Naive thymus-derived CD4-positive, alpha-beta T cell (primary cell): ENCODE measurements at places on chromosomes 3 and 15. TPM values are rescaled to one million over a fixed set of nuclear protein-coding genes. Genes with fewer than 3 reads are reported as not detected.

DNA sequence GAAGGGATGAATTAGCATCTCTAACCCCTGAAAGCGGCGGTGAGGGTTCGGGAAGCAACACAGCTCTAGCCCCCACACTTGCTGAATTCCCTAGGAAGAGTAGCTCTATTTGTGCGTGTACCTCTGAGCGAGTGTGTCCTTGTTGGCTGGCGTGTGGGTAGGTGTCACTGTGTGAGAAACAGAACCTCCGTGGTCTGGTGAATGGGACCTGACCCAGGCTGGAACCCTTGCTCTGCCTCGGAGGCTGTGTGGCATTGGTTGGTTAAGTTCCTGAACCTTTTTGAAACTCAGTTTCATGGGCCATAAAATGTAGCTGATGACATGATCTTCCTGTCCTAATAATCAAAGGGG lies 414 bp upstream of the TMEM115 start:
- H3K27ac ChIP-seq: peak overlapping the region; percentile 93
- peaks cover 34% of the 10 kb centered on the region for H3K4me1 ChIP-seq
- DNase-seq: no peak
- H3K4me3 ChIP-seq: peak overlapping the region; percentile 88
- H3K27me3 ChIP-seq: no peaks in the 10 kb centered on the region

DNA sequence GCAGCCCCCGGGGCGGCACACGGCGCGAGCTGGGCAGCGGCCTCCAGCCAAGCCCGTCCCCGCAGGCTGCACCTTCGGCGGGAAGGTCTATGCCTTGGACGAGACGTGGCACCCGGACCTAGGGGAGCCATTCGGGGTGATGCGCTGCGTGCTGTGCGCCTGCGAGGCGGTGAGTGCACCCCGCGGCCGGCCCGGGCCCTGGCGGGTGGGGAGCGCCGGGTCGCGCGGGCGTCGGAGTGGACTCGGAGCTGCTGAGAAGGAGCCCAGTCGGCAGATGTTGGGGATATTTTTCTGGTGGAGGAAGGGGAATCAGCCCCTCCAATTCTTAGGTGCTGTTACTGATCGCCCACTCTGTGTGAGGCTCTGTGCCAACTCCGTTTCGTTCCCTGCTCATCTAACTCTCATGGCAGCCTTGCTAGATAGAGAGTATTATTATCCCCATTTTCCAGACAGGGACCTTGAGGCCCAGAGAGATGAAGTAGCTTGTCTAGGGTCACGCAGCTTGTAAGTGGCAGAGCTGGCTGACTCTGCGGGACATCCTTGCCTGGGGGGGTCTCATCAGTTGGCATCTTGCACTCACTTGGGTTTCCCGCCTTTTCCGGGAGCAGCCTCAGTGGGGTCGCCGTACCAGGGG lies 890 bp downstream of the CHRD start:
- H3K27ac ChIP-seq: no peak overlapping the region
- H3K36me3 ChIP-seq: no peaks in the 10 kb centered on the region
- H3K4me3 ChIP-seq: peak overlapping the region; percentile 36
- peaks cover 9% of the 10 kb centered on the region for H3K27me3 ChIP-seq

GRCh38 chr3:137332297-137332696 lies 374.5 kb downstream of the IL20RB start:
- no peak overlapping the region for H3K4me3 ChIP-seq
- H3K27me3 ChIP-seq: no peaks in the 10 kb centered on the region
- H3K4me1 ChIP-seq: no peaks in the 10 kb centered on the region
- no peak for DNase-seq

DNA sequence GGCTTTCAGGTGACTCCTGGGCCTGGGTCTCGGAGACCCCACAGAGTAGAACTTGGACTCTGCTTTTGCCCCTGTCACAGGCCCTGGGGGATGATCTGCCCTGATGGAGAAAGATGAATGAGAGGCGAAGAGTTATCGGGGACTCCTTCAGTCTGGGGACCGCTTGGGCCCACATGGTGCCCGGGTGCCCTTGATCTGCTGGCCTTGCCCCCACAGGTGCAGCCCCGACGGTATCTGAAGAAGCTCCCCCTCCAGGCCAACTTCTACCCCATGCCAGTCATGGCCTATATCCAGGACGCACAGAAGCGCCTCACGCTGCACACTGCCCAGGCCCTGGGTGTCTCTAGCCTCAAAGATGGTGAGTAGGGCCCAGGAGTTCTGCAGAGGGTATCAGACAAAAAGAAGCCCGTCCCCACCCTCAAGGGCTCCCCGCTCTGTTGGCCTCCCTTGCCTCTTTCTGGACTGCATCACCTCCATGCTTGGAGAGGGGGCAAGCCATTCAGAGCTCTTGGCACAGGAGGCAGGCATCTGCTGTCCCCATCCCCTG lies 10.4 kb downstream of the MAN2A2 start:
- H3K27ac ChIP-seq: no peak overlapping the region
- H3K4me1 ChIP-seq: no peaks in the 10 kb centered on the region
- peaks cover 7% of the 10 kb centered on the region for H3K36me3 ChIP-seq
- no peaks in the 10 kb centered on the region for H3K27me3 ChIP-seq
- no peak for DNase-seq
- H3K4me3 ChIP-seq: no peak overlapping the region

GRCh38 chr3:37779289-37780152 lies 82.2 kb upstream of the CTDSPL start:
- no peaks in the 10 kb centered on the region for H3K4me1 ChIP-seq
- H3K27me3 ChIP-seq: no peaks in the 10 kb centered on the region
- no peak overlapping the region for H3K4me3 ChIP-seq

DNA sequence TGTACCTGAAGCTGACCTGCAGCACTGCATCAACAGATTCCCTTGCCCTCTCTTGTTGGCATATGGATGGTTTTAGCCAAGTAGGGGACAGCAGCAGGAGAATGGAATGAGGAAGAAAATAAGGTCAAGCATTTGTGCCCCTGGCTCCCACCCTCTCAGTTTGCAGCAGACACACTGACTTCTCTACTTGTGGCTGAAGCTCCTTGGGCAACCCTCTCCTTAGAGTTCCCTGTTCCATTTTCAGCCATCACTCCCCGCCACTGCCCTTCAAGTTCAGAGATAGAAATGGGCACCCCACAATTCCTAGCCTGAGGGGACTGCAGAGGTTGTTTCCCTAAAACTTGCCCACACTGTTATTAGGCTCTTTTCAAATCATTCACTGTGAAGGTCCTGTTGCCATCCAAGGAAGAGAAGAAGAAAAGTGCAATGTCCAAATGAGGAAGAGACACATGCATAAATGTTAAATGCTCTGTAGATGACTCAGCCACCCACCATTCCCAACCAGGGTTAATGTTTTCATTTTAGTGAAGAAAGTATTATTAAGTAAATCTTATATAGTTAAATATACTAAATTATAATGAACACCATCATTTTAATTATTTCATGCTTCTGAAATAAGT lies 295.9 kb upstream of the UBE2E2 start:
- H3K27me3 ChIP-seq: no peaks in the 10 kb centered on the region
- H3K36me3 ChIP-seq: no peaks in the 10 kb centered on the region
- no peak overlapping the region for H3K4me3 ChIP-seq
- H3K4me1 ChIP-seq: no peaks in the 10 kb centered on the region
- DNase-seq: no peak

DNA sequence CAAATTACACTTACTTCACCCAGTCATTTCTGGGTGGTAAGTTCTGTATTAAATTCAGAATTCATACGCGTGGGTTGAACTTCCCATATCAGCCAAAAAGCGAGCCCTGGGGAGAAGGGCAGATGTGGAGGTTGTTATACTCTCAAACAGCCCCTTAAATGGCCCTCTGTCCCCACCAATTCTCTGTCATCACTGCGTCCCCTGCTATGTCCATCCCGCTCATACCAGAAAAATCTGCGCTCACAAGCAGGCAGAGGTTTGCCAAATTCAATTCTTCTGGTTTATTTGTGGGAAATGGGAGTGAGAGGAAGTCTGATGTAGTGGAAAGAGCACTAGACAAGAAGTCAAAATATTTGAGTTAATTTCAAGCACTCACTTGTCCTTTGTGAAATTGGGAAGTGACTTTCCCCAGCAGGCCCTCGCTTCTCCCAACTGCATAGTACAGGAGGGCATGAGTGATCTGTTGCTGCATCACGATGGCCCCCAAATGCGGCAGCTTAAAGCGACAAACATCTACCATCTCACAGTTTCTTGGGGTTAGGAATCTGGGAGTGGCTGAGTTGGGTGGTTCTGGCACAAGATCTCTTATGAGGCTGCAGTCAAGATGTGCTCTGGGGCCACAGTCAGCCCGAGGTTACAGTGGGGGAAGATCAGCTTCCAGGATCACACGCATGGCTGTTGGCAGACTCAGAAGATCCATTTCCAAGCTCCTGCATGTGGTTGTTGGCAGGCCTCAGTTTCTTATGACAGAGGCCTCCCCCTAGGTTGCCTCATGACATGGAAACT lies 67.7 kb downstream of the CPN2 start:
- DNase-seq: no peak
- no peaks in the 10 kb centered on the region for H3K27me3 ChIP-seq
- H3K4me3 ChIP-seq: no peak overlapping the region
- no peaks in the 10 kb centered on the region for H3K4me1 ChIP-seq
- H3K36me3 ChIP-seq: no peaks in the 10 kb centered on the region

- no peaks in the 10 kb centered on the region for H3K27me3 ChIP-seq
- no peaks in the 10 kb centered on the region for H3K4me1 ChIP-seq
- no peak overlapping the region for H3K4me3 ChIP-seq
- H3K27ac ChIP-seq: no peak overlapping the region
Measured at GRCh38 chr3:78972617-78973301, 795.0 kb downstream of the ROBO1 start.

GRCh38 chr3:189071446-189071845 lies 100.3 kb upstream of the TPRG1 start:
- no peak overlapping the region for H3K27ac ChIP-seq
- no peaks in the 10 kb centered on the region for H3K4me1 ChIP-seq
- H3K4me3 ChIP-seq: no peak overlapping the region

- H3K4me3 ChIP-seq: no peak overlapping the region
- H3K27me3 ChIP-seq: no peaks in the 10 kb centered on the region
- H3K36me3 ChIP-seq: no peaks in the 10 kb centered on the region
- no peaks in the 10 kb centered on the region for H3K4me1 ChIP-seq
- no peak overlapping the region for H3K27ac ChIP-seq
Measured at GRCh38 chr3:127911421-127911931, 3.6 kb upstream of the KBTBD12 start.

The PTH1R gene
- total RNA-seq: not detected

The KCNAB1 gene
- total RNA-seq: not detected

The CACNA2D3 gene
- total RNA-seq: not detected

The GOLGA8S gene
- total RNA-seq: 0.41 and 0.44 TPM in 2 replicates
